ENCODE measurements at places on chromosomes 4 and X. TPM values are rescaled to one million over a fixed set of nuclear protein-coding genes. Genes with fewer than 3 reads are reported as not detected.

DNA sequence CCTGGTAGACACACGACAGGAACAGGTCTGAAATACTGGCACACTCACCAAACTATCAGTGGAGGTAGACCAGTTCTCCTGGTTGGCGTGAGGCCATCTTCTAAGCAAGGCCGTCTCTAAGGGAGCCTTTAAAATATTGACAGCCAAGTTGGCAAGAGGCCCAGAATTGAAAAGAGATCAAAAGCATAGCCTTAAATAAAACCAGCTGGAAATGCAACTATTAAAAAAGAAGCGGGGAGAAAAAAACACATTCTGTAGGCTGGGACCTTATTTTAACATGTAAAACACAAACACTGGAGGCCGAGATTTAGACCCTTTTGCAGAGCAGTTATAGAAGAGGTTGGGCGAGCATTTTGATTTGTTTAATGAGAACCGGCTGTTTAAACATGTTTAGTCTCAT lies 233.0 kb upstream of the CLNK start:
- no peaks in the 10 kb centered on the region for H3K27me3 ChIP-seq
- H3K27ac ChIP-seq, result no peak overlapping the region
- H3K36me3 ChIP-seq, result no peaks in the 10 kb centered on the region
- H3K4me1 ChIP-seq, result no peaks in the 10 kb centered on the region
- DNase-seq, result no peak

DNA sequence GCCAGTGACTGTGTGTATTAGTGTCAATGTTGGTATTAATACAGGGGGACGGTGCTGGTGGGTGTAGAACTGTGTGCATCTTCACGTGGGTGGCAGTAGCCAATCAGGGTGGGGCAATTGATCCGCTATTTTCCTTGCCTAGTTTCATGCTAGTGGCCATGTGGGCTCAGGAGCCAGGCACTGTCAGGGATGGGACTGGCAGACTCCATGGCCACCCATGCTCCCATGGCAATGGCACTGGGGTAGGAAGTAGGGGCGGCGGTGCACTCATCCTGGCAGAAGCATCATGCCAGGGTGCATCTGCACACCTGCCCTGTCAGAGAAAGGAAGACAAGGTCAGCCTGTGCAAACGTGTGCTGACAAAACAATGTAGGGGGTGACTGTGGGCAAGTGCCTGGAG lies 122.1 kb upstream of the MAGEC2 start:
- H3K27me3 ChIP-seq, result no peaks in the 10 kb centered on the region
- H3K27ac ChIP-seq, result no peak overlapping the region
- no peak for DNase-seq

RHOXF2 gene
- total RNA-seq, result not detected

DNA sequence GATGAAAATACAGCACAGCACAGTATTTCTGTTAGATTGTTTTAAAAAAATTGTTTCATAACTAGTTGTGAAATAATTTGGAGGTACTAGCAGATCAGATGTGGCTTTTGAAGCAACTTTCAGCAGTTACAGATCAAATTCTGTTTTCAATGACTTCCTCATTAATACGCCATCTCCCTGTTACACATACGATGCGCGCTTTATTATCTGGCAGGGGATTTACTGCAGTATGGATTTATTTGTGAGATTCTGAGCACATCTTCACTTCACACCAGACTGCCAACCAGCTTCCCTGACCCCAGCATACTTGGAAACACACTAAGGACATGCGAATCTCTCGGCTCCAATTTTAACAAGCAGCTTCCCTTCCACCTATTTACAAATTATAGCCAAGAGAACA lies 235.5 kb upstream of the DIAPH2 start:
- H3K4me1 ChIP-seq, result no peaks in the 10 kb centered on the region
- H3K4me3 ChIP-seq, result no peak overlapping the region
- H3K27me3 ChIP-seq, result no peaks in the 10 kb centered on the region
- H3K27ac ChIP-seq, result no peak overlapping the region
- H3K36me3 ChIP-seq, result no peaks in the 10 kb centered on the region
- no peak for DNase-seq

- H3K4me1 ChIP-seq, result no peaks in the 10 kb centered on the region
- no peaks in the 10 kb centered on the region for H3K36me3 ChIP-seq
- H3K27me3 ChIP-seq, result no peaks in the 10 kb centered on the region
- H3K4me3 ChIP-seq, result no peak overlapping the region
Measured at GRCh38 chrX:24355095-24355494, 5.3 kb upstream of the SUPT20HL1 start.

GRCh38 chrX:22974616-22975015 lies 25.1 kb upstream of the DDX53 start:
- no peak overlapping the region for H3K27ac ChIP-seq
- no peak overlapping the region for H3K4me3 ChIP-seq
- H3K4me1 ChIP-seq, result no peaks in the 10 kb centered on the region
- no peaks in the 10 kb centered on the region for H3K36me3 ChIP-seq
- no peak for DNase-seq
- no peaks in the 10 kb centered on the region for H3K27me3 ChIP-seq

- H3K36me3 ChIP-seq, result peaks cover 2% of the 10 kb centered on the region
- H3K4me1 ChIP-seq, result no peaks in the 10 kb centered on the region
- no peak overlapping the region for H3K4me3 ChIP-seq
- no peaks in the 10 kb centered on the region for H3K27me3 ChIP-seq
- no peak overlapping the region for H3K27ac ChIP-seq
Measured at GRCh38 chr4:3452376-3452775, 10.6 kb downstream of the HGFAC start.

GRCh38 chrX:47232803-47233332 lies at the start of gene USP11:
USP11 (plus strand) TSS chrX:47233009; CDS start chrX:47233044, 35 bp downstream.
- H3K27ac ChIP-seq, result peak within 1 kb of the TSS; percentile 92
- peaks cover 20% of the 10 kb centered on the region for H3K4me1 ChIP-seq
- H3K27me3 ChIP-seq, result no peaks in the 10 kb centered on the region
- peak within 1 kb of the TSS; percentile 85 for H3K4me3 ChIP-seq
- peaks cover 15% of the 10 kb centered on the region for H3K36me3 ChIP-seq

HSD17B13 gene
- 0.10 TPM for total RNA-seq

DNA sequence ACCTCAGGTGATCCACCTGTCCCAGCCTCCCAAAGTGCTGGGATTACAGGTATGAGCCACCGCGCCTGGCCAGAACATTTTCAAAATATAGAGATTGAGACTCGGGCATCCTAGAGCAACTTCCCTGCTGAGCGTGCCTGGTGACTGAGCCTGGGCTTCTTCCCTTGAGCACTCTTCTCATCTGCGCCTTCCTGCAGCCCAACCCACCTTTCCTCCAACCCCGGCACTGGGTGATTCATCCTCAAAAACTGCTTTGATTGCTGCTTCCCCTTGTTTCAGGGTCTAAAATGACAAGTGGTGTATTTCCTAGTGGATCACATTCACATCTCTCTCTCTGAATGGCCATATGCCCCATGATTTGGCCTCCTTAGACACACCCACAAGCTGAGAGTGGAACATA lies 37.8 kb downstream of the PHKA2 start:
- H3K36me3 ChIP-seq, result peaks cover 9% of the 10 kb centered on the region
- no peaks in the 10 kb centered on the region for H3K4me1 ChIP-seq
- no peak for DNase-seq
- no peak overlapping the region for H3K4me3 ChIP-seq

XAGE2 gene
- not detected for total RNA-seq

DNA sequence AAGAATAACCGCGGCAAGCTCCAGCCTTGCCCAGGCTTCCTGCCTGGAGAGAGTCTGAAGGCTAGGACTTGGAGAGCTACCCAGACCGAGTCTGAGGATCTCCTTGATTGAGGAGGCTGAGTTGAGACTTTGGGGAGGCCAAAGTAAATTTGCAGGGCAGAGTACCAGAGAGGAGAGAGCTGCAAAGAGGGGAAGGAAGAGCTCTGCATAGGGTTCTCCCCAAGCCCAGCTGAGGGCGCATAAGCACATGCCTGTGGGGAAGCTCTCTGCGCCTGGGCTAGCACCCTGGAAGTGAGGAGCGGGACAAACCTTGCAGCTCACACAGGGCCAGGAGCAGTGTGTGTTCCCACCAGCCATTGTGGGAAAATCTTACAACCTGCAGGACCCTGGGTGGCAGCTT lies 56.1 kb downstream of the FAM193A start:
- H3K36me3 ChIP-seq, result peaks cover 7% of the 10 kb centered on the region
- H3K27me3 ChIP-seq, result no peaks in the 10 kb centered on the region
- no peak overlapping the region for H3K27ac ChIP-seq
- H3K4me3 ChIP-seq, result no peak overlapping the region
- peaks cover 67% of the 10 kb centered on the region for H3K4me1 ChIP-seq

- no peak for DNase-seq
- no peak overlapping the region for H3K27ac ChIP-seq
- peaks cover 21% of the 10 kb centered on the region for H3K4me1 ChIP-seq
- H3K36me3 ChIP-seq, result no peaks in the 10 kb centered on the region
- H3K4me3 ChIP-seq, result no peak overlapping the region
Measured at GRCh38 chr4:122481766-122482405, 25.4 kb upstream of the IL2 start.

GPRIN3 gene
- total RNA-seq, result 8.6 TPM

DNA sequence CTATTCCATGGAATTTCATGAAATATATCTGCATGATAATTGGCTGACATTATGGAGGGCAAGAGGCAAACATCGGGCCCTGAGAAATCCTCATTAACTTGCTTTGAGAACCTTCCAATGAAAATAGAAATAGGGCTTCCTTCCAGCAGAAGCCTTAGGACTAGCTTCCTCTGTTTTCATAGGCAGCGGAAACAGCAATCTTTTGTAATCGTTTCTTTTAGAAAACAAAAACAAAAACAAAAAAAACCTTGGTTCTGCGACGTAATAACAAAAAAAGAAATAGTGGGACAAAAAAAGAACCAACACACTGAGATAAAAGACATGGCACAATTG lies 62.9 kb downstream of the GEMIN8 start:
- H3K27ac ChIP-seq, result no peak overlapping the region
- no peaks in the 10 kb centered on the region for H3K4me1 ChIP-seq
- H3K27me3 ChIP-seq, result no peaks in the 10 kb centered on the region
- H3K4me3 ChIP-seq, result no peak overlapping the region

GRCh38 chr4:94357624-94358023 lies 15.0 kb upstream of the HPGDS start:
- H3K27ac ChIP-seq, result no peak overlapping the region
- H3K4me3 ChIP-seq, result no peak overlapping the region
- no peaks in the 10 kb centered on the region for H3K27me3 ChIP-seq
- no peaks in the 10 kb centered on the region for H3K4me1 ChIP-seq
- no peak for DNase-seq

PAK3 gene
- 0.55 TPM for total RNA-seq

GRCh38 chr4:15888515-15888914 lies 50.0 kb downstream of the FGFBP1 start:
- no peaks in the 10 kb centered on the region for H3K36me3 ChIP-seq
- H3K27me3 ChIP-seq, result no peaks in the 10 kb centered on the region
- H3K27ac ChIP-seq, result no peak overlapping the region

GRCh38 chr4:78653655-78654054 lies 102.1 kb downstream of the ANXA3 start:
- no peak for DNase-seq
- no peaks in the 10 kb centered on the region for H3K27me3 ChIP-seq
- H3K27ac ChIP-seq, result no peak overlapping the region
- H3K4me1 ChIP-seq, result peaks cover 26% of the 10 kb centered on the region

DNA sequence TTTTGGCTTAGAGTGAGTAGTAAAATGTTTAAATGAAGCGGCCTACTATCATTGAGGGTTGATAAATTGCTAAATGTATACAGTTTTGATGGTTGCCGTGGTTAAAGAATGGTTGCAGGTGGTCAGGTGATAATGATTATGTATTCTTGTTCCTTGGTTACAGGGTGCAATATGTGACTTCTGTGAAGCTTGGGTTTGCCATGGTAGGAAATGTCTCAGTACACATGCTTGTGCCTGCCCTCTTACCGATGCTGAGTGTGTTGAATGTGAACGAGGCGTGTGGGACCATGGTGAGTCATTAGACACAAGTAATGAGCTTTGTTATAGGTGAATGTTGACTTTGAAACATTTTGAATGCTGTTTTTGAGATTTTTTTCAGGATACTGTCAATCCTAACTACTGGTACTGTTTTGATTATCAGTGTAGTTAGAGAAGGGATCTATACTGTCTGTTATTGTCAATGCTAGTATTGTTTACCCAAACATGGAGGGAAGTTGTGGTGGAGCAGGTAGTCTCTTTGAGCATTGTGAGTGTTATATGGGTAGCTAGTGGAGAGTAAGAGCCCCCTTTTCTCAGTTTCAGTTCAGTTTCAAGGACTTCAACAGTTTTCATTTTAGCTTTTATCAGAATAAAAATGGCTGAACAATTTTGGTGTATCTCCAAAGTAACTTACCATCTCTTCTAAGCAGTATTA lies 8.9 kb downstream of the ZNF330 start:
- no peaks in the 10 kb centered on the region for H3K27me3 ChIP-seq
- H3K4me3 ChIP-seq, result no peak overlapping the region
- DNase-seq, result no peak
- peaks cover 14% of the 10 kb centered on the region for H3K4me1 ChIP-seq
- peaks cover 39% of the 10 kb centered on the region for H3K36me3 ChIP-seq
- no peak overlapping the region for H3K27ac ChIP-seq

ALPK1 gene
- total RNA-seq, result 39.9 TPM

GRCh38 chr4:154349829-154350228 lies 141.8 kb downstream of the DCHS2 start:
- H3K27me3 ChIP-seq, result peaks cover 3% of the 10 kb centered on the region
- no peak overlapping the region for H3K27ac ChIP-seq
- no peaks in the 10 kb centered on the region for H3K36me3 ChIP-seq
- H3K4me3 ChIP-seq, result no peak overlapping the region
- DNase-seq, result no peak

- peaks cover 2% of the 10 kb centered on the region for H3K36me3 ChIP-seq
- DNase-seq, result peak; percentile 98
- H3K27ac ChIP-seq, result peak within 1 kb of the TSS; percentile 92
- no peaks in the 10 kb centered on the region for H3K27me3 ChIP-seq
Measured at GRCh38 chr4:119212234-119212963, at the start of gene USP53. USP53 (plus strand) TSS chr4:119212713; CDS start chr4:119239760, 27,047 bp downstream.

RASGEF1B gene
- 6.5 TPM for total RNA-seq

CLDN2 gene
- not detected for total RNA-seq

SSX2B gene
- total RNA-seq, result not detected

GRCh38 chr4:67282749-67283148 lies 262.6 kb downstream of the CENPC start:
- no peaks in the 10 kb centered on the region for H3K36me3 ChIP-seq
- H3K27ac ChIP-seq, result no peak overlapping the region
- H3K4me3 ChIP-seq, result no peak overlapping the region
- DNase-seq, result no peak

FGG gene
- total RNA-seq, result not detected

- H3K27me3 ChIP-seq, result peaks cover 2% of the 10 kb centered on the region
- no peaks in the 10 kb centered on the region for H3K4me1 ChIP-seq
- H3K27ac ChIP-seq, result no peak overlapping the region
- no peaks in the 10 kb centered on the region for H3K36me3 ChIP-seq
- H3K4me3 ChIP-seq, result no peak overlapping the region
- no peak for DNase-seq
Measured at GRCh38 chr4:149183638-149184037, 632.0 kb downstream of the IQCM start.

GRCh38 chr4:185965426-185966384 lies 103.3 kb upstream of the TLR3 start:
- no peak overlapping the region for H3K4me3 ChIP-seq
- no peaks in the 10 kb centered on the region for H3K36me3 ChIP-seq
- no peak overlapping the region for H3K27ac ChIP-seq

DNA sequence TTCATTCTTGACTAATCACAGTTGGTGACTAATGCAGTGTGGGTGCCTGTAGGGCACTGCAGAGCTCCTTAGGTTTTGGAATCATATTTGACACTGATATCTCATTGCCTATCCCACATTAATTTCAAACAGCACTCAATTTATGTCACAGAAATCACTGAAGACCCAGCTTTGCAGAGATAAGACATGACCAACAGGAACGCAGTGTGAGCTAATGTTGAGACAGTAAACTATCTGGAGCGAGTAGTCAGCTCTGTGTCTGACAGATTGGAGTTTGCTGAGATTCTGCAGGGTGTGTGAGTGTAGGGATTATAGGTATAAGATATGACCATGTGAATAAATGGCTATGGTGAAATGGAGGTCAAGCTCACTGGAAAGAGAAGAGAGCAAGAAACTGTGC lies 1586.1 kb upstream of the AGA start:
- H3K27me3 ChIP-seq, result no peaks in the 10 kb centered on the region
- H3K4me1 ChIP-seq, result no peaks in the 10 kb centered on the region
- H3K4me3 ChIP-seq, result no peak overlapping the region

TEC gene
- total RNA-seq, result 3.4 TPM

HS3ST1 gene
- total RNA-seq, result not detected
